Adrenal gland (tissue), 19 donors: ENCODE measurements at places on chromosomes 6 and 20.

- DNase-seq = no peak
Observed at GRCh38 chr6:64258752-64259151, 623.1 kb downstream of the PHF3 start.

GRCh38 chr6:89999154-89999553 lies 104.9 kb downstream of the GJA10 start:
- no peak for DNase-seq

DNA sequence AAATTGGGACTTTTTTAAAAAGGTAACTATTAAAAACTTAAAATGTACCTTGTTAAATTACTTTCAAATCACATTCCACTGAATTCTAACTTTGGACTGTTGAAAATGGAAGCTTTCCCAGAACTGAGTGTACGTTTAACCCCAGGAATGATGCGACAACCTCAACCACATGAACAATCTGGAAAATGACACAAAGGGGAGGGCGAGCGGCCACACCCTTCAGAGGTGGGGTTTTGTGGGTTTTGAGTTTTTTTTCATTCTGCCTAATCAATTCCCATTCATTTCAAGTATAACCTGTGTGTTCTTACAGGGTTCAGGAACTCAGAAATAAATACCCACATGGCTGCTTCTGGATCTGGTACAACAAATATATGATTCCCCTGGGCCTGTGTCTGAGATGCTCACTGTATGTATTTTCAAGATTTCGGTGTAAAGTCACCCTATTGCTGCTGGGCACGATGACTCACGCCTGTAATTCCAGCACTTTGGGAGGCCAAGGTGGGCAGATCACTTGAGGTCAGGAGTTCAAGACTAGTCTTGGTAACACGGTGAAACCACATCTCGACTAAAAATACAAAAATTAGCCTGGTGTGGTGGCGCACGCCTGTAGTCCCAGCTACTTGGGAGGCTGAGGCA lies 21.6 kb downstream of the CNKSR3 start:
- DNase-seq = no peak

DNA sequence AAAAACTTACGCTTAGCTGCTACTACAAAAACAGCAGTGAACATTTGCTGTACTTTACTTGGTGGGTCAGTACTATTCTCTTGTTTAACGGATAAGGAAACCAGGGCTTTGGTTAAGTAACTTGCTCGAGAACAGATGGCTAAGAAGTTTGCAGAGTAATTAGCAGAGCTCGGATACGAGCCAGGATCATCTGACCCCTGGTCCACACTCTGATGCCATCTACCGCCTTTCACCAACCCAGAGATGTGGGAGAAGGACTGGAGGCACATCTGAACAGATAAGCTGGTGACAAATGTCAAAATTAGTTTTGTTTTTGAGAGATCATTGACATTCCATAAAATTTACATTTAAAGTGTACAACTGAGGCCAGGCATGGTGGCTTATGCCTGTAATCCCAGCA lies 18.9 kb upstream of the RPL7L1 start:
- DNase-seq = no peak

GRCh38 chr6:37182736-37183590 lies 13.0 kb downstream of the PIM1 start:
- no peak for DNase-seq

DNA sequence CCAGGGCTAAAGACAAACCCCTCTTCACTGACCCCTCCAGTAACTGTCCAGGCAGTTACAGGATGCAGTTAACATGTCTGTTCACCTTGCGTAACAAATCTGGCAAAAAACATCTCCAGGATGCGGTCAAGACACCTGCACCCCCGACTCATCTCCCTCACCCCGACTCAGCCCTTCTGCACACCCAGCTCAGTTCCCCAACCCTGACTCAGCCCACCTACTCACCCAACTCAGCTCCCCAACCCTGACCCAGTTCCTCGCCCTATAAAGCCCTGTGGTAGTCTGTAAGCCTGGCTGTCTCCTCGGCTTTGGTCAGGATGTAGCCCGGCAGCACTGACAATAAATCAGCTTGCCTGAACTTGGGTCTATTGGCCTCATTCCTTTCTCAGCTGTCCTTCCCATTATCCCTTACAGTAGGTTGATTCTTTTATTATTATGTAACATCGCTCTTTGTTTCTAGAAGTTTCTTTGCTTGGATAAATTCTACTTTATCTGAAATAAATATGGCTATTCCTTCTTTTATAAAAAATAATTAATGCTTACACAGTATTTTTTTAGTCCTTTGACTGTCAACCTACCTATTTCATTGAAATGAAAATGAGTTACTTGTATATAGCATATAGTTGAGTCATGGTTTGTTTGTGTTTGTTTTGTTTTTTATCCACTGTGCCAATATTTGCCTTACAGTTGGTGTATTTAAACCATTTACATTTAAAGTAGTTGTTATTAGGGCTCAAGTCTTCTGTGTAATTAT lies 12.9 kb upstream of the ADTRP start:
- DNase-seq = no peak

- no peak for DNase-seq
Observed at GRCh38 chr20:50434653-50435396, 75.4 kb upstream of the PTPN1 start.

DNA sequence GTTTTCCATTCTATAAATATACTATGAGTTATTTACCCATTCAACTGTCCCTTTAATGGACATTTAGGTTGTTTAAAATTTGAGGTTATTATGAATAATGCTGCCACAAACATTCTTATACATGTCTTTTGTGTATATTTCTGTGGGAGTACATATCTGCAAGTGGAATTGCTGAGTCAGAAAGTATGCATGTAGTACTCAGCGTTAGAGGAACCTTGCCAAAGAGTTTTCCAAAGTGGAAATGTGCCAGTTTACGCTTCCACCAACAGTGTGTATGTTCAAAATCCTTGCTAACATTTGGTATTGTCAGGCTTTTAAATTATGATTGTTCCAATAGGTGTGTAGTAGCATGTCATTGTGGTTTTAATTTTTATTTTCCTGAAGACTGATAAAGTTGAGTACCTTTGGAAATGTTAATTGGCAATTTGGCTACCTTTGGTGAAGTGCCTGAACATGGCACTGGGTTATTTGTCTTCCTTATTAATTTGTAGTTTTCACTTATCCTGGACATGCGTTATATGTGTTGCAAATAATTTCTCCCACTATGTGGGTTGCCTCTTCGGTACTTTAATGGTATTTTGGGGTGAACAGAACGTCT lies 341.2 kb downstream of the CD83 start:
- DNase-seq = no peak

DNA sequence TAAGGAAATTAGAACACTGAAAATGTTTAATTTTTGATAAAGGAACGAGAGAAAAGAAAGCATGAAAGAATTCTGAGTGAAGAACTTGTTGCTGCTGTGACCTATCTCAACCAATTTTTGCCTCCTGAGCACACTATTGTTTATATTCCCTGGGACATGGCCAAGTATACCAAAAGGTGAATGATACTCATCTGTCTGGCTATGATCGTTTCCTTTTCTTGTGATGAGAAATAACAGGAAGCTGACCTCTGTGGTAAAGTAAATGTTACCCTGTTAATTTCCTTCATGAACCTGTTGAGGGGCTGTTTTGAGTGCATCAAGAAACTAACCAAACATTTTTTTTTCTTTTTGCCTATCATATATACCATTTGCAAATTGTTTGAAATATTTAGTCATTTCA lies 69.1 kb downstream of the FIG4 start:
- DNase-seq = no peak

DNA sequence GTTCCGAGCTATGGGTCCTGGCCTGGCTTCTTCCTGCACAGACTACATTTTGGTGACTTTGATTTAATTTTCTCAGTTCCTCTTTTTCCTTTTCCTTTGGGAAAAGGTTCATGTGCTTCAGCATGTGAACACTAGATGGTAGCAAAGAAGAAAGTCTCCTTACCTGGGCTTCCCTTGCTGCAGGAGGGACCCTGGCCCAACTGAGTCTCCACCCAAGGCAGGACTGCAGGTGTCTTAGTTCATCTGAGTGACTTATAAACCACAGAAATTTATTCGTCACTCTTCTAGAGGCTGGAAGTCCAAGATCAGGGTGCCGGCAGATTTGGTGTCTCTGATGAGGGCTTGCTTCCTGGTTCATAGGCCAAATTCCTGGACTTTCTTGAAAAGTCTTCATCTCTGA lies 163.2 kb downstream of the SYCP2 start:
- DNase-seq = no peak

- peak; percentile 45 for DNase-seq
Observed at GRCh38 chr6:15522026-15522425, 140.8 kb downstream of the DTNBP1 start.

GRCh38 chr6:1552296-1552761 lies 57.4 kb upstream of the FOXC1 start:
- DNase-seq = no peak

DNA sequence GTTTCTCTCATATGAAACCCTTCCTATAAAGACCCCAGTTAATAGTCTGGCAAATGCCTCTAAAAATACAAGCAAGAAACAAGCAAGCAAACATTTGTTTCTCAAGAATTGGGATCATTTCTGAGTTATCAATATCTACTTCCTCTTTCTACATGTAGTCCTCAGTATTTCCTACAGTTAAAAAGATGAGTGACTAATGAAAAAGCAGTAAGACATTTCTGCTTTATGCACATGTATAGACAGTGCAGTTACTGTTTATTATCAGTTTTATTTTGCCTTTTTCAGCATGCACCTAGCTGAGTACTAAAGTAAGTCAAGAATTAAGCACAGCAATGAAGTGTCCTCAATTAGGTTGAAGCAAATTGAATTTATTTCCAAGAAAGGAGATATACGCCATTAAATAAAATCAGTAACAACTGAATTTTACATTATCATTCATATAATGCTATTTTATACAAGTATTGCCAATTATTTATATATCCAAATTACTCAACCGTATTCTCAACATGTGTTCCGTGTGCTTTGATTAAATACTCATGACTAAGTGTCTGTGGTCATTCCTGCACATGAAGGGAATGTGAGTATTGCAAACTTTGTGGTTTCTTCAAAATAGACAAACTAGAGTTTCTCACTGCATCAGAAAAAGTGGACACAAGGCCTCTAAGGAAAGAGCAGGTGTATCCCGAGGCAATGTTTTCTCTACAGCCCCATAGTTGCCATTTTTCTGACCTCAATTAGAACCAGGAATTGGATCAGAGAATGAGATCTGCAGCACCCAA lies 159.3 kb upstream of the MARCKS start:
- DNase-seq = no peak

DNA sequence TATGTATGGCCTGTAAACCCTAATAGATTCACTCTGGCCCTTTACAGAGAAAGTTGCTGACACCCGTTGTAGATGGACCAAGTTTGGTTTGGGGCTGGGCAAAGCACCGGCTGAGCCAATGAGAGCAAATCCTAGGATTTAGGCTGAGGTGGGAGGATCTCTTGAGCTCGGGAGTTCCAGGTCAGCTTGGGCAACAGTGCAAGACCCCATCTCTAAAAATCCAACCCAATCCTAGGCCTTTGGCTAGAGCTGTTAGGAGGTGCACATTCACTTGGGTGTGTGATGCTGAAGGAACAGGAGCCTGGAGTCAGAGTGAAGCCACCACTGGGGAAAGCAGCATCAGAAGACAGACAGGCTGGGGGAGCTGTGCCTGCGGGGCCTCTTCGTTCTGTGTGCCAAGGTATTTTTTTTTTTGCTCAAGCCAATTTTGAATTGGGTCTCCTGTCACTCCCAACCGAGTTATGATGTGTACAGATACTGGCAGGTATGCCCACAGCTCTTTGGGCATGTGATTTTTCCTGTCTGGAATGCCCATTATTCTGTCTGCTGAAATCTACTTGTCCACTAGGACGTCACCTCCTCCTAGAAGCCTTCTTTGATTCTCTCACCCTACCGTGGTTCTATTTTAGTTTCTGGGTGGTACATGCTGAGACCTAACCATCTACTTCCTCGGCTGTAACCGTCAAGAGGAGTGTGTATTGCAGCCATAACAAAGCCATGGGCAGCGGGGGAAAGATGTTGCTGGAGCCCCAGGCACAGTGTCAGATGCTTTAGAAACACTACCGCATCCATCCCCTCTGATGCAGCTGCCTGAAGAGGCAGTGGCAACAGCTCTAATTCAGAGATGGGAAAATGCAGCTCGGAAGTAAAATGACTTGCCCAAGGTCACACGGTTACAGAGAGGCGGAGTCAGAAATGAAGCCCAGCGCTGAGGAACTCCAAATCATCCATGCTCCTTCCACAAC lies 54.0 kb downstream of the TTI1 start:
- DNase-seq = no peak

DNA sequence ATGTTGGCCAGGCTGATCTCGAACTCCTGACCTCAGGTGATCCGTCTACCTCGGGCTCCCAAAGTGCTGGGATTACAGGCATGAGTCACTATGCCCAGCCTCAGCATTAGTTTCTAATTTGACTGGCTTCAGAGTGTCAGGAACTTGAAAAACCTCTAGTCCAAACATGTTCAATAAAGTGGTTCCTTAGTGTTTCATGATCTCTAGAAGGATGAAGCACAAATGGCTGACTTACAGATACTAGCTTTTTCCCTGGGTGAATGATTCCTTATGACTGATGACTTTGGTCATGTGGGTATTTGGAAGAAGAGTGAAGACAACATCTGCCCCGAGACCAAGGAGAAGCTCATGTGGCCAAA lies 16.4 kb downstream of the GLYATL3 start:
- no peak for DNase-seq

DNA sequence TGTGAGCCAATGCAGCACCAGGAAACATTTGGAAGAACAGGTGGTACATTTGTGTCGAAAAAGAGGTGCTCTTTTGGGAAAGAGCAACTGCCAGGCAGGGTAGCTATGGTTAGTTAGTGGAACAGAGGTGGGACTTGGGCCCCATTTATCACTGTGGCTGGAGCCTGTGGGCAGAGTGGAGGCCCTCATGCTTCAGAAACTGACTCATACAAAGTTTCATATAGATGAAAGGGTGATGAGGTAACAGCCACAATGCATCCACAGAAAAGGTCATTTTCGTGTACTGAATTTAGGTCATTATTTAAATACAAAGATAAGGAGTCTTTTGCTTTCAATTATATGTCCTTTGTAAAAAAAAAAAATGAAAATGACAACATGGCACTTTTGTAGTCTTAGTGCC lies 76.4 kb upstream of the HS3ST5 start:
- no peak for DNase-seq

- no peak for DNase-seq
Observed at GRCh38 chr20:52585333-52585732, 386.8 kb upstream of the TSHZ2 start.

DNA sequence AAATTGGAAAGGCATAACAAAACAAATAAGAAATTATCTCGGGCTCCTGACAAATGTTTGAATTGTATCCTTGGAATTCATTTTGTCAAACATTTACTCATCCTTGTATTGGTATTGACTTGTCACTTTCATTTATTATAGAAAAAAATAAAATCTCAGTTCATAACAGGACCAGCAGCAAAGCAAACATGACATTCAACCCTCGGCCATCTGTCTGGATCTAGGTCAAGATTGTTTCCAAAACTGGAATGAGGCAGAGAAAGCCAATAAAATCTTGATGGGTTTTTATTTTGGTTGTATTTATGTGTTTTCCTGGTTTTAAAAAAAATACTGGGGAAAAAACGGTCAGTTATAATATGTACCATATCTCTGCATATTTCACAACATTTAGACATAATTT lies 42.9 kb upstream of the FABP7 start:
- DNase-seq = no peak
